ENCODE measurements at places on chromosomes 2 and 18.

DNA sequence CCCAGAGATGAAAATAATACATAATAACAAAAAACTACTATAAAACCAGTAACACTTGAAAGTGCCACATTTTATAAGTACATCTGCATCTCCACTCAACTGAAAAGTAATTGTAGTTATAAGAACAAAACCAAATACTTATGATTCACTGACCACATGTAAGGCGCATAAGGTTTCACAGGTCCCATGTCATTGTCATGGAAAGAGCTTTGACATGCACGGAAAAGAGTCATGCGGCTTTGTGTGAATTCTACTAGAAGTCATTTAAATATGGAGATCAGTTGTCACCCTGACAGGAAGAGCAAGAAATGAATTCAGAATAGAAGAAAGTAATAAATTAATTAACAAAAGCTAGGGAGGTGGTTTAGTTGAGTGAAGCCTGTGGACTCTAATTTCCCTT is 459.1 kb downstream of the CDH2 start:
- no peak for DNase-seq

GRCh38 chr2:165631089-165631488 is 161.6 kb downstream of the CSRNP3 start:
- DNase-seq: no peak

- DNase-seq: no peak
Measured at GRCh38 chr2:102485147-102485785, 12.2 kb downstream of the SLC9A4 start.

DNA sequence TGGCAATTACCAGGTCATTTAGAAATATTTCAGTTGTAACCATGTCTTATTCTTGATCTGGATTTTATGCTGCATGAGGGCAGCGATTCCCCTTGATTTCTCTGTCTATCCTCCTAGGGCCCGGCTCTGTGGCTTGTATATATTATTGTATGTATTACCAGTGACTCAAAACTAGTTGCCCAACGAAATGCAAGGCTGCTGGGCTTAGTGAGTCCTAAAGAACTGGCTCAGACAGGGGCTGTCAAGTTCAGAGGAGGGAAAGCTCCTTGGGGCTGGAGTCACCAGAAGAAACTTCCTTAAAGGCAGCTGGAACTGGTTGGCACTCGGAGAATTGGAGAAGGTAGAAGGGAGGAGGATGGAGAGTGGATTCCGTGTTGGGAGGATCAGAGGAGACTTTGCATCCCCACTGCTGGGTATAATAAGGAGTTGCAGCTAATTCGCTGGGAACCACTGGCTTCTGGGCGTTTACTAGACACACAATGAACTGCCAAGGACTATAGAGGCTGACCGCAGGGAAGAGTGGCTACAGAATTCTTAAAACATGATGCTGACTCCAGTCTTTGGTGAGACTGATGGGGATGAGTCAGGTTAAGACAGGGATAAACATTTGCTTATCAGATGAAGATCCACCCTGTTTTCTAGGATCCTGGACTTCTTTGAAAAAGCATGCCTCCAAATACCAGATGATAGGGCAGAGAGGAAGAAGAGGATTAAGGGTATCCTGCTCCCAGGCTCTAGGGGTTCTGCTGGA is 104.3 kb downstream of the PRKCE start:
- DNase-seq: peak; percentile 12

- DNase-seq: no peak
Measured at GRCh38 chr2:200777275-200777674, 34.4 kb upstream of the BZW1 start.

DNA sequence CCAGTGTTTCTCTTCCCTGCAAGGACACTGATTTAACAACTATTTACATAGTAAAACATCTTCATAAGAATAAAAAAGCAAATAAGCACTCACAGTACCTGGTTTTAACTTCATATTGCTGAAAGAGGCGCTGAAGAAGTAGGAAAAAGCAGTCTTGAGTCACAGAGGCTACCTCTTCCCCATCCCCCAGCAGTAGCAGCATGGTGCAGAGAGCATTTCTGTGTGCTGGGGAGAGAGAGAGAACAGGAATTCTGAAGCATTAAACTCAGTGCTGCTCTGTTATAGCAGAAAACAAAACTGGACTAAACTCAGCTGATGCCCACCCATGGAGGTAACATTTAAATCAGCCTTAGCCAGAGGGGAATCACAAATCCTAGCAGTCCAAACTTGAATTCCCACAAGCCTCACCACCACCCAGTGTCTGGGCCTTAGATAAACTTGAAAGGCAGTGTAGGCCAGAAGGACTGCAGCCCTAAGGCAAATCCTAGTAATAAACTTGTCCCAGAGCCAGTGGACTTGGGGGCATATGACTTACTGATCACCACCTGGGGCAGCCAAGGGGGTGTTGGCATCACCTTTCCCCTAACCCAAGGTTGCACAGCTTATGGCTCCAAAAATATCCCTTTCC is 321.8 kb upstream of the CWC22 start:
- DNase-seq: no peak
